ENCODE measurements at places on chromosomes 13 and 19.

DNA sequence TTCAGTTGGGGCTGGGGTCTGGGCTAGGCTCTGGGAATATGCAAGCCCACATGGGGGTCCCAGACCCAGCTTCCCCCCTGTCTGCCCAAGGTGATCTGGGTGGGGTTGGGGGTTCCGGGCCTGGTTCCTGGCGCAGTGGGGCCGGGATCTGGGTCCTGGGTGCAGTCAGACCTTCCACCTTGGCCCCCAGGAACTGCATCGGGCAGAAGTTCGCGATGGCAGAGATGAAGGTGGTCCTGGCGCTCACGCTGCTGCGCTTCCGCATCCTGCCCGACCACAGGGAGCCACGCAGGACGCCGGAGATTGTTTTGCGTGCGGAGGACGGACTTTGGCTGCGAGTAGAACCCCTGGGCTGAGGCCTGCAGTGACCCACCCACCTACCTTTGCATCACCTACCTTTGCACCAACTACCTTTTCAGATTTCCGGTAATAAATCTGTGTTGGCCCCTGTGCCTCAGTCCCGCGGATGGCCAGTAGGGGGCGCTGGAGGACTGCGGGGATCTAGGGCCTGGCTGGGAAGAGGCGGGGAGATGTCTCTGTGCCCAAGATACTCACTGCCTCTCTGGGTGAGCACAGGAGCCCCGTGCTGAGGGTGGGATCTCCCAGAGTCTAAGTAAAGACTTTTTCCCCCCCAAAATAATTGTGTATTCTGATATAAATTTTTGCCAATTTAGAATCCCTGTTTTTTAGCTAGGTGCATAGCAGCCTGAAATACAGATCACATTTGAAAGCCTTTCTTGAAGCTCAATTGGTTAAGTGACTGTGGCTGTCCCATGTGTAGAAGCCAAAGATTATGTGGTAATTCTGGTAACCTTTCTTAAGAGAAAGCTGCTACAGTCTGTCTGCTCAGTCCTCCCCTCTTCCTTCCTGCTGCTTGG, 11.5 kb upstream of the CYP4F3 start:
- DNase-seq = no peak

- DNase-seq = no peak
Observed at GRCh38 chr19:41863209-41863931, 3.3 kb downstream of the RPS19 start.

GRCh38 chr19:677201-677600, 1.0 kb downstream of the FSTL3 start:
- no peak for DNase-seq

DNA sequence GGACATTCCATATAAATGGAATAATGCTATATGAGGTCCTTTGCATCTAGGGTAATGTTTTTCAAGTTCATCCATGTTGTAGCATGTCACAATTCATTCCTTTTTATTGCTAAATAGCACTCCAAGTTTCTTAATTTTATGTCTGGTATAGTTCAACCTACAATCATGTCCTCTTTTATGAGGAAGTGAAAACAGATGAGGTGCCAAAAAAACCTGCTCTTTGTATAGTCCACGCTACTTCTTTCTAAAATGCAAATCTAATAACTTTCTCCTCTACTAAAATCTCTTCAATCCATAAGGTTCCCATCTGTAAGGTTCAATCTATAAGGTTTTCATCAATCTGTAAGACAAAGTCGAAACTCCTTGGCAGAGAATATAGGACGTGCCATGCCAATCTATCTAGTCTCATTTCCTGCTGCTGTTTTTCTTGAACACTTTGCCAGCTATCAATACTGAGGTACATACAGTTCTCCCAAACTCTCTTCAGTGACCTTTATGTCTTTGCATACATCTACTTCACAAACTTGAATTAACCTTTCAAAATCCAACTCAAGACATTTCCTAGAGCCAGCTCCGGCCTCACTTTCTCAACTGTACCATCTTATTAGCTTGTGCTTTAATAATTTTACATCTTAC, 33.7 kb downstream of the INTS6 start:
- no peak for DNase-seq

- DNase-seq = no peak
Observed at GRCh38 chr13:19767966-19768365, 14.8 kb downstream of the PSPC1 start.

All from right renal cortex interstitium (tissue), 3 donors.